NCI-H2081 treated with DMSO at 0.1 percent for 48 hours (cell line): ENCODE measurements at places on chromosomes 7 and 10.

GRCh38 chr7:86643561-86644281, at the start of gene GRM3:
GRM3 (plus strand) TSS chr7:86643909; CDS start chr7:86765146, 121,237 bp downstream.
- DNase-seq: no peak

GRCh38 chr10:69936091-69936490, 116.6 kb upstream of the MACROH2A2 start:
- no peak for DNase-seq

DNA sequence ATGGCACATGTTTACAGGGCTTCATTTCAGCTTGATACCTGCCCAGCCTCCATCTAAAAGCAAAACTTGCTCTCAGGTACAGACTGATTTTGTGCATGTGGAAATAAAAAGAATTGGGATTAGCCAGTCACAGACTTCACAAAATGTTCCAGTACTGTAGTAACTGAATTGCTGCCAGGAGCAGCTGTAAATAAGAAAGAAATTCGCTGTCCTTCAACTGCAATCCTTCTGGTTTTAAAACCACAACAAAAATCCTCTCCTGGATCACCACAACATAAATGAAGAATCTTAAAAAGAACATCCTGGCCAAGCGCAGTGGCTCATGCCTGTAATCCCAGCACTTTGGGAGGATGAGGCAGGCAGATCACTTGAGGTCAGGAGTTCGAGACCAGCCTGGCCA, 3.9 kb upstream of the MIOS start:
- DNase-seq: no peak

DNA sequence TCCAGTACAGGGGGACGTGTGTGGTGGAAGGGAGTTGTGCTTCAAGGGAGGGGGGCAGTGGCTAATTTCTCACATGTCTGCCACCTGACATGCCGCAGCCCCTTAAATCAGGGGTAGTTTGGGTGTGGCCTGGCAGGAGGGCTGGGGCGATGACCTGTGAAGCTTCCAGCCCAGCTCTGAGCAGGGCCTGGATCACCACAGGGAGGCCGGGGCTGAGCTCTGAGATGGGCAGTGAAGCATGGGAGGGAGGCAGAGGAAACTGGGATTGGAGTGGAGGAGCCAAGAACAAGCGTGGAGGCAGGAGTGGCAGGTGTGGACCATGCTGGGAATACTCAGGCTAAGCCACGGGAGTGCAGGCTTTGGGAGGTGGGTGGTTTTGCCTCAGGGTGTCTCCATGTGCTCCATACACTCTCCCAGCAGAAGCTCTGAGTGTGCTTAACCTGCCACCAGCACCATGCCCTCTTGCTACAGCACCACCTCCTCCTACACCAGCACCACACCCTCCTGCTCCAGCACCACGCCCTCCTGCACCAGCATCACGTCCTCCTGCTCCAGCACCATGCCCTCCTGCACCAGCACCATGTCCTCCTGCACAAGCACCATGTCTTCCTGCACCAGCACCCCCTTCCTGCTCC, 99.3 kb upstream of the SHH start:
- no peak for DNase-seq

DNA sequence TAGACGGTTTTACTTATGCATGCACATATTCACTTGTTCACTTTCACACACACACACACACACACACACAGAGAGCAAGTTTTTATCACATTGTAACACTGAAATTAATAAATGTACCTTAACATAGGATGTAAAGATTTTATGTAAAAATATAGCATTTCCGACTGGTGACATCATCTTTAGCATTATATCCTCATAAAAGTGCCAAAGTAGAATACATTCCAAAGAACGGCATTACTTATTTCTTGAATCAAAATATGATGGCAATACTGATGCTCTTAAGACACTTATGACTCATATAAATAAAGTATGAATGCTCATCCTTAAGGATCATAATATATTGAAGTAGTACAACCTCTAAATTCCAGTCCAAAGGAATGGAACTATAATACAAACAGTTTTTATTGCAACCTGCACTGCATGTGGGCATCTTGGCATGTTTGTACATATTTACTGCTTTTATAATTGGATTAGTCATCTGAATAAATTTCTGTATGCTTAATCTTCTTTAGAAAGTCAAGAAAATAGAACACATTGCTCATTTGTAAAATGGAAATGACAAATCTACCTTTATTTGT, 290.0 kb upstream of the SEMA3A start:
- no peak for DNase-seq

DNA sequence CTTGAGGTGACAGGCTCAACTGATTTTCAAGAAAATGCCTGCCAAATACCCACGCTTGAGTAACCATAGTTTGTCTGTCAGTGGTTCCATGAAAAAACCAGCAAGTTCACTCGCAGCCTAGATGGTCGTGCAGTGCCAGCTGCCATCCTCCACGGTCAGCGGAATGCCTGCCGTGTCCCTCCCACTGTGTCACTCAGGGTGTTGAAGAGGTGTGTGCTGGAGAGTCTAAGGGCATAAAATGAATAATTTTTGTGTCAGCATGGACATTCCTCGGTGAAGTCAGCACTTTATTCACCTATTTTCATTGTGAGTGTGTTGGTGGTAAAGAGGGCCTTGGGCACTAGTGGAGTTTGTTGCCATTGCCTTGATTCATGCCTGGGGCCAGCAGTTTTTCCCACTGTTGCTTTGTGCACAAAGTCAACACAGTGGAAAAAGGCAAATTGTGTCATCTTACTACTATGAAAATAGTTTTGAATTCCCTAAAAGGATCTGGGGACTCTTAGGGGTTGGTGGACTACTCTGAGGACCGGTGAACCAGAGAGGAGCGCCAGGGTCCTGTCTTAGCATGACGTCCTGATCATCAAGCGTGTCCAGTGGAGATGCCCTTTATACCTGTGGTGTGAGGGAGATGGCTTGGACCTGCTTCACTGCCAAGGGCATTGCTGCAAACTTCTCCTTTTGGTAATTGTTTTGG, 17.6 kb downstream of the MINDY4 start:
- DNase-seq: no peak

GRCh38 chr10:61621605-61622051, 41.1 kb upstream of the CABCOCO1 start:
- peak; percentile 68 for DNase-seq

DNA sequence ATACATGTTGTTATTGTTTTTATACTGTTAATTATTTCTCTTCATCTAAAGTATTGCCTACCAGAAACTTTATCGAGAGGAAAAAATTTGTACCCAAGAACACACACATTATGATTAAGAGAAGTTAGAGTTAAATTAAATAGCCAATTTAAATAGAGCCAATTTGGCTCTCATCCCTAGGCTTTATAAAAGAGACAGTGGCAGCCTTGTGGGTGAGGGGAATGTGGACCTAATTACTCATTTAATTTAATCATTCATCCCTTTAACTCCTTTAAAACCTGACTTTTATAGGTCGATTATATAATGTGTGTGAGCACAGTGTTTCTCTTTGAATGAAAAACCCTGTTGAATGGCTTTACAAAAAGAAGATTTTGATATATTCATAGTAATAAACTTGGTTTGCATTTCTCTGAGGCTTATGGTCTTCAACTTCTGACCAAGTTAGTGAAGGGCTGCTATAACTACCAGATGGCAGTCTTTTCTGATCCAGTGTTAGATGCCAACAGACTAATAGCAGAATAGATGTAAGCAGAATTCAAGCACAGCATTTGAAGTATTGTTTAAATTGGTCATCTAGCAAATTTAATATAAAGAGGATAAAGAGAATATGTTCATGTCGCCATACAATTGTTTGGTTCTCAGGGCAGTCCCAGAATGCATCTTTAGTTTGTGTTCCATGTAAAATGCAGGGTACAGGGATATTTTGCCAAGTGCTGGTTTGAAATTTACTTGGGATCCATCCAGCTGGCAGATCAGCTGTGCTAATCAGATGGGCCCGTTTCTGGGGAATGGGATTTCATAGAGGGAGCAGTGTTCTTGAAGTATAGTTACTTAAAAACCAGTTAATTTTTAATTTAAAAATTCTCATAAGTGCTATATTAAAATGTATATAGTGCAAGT, 25.3 kb downstream of the ADD3 start:
- DNase-seq: no peak

DNA sequence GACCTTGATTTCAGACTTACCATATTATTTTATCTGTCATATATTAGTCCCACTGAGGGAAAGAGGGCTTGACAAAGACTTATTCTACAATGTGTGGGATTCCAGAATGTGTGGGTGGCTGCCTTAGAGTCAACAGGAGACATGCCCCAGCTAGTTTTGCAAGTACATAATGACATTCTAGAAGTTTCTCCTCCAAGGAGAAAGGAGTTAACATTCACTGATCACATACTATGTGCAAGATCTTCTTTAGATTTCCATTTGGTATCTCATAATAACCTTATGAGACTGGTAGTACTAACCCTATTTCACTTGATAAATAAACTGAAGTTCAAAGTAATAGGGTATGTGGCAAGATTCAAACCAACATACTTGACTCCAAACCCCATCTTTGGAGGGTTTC, 25.2 kb downstream of the IRF5 start:
- DNase-seq: no peak

GRCh38 chr7:142807855-142808460, 37.2 kb downstream of the PRSS2 start:
- no peak for DNase-seq

- DNase-seq: no peak
Measured at GRCh38 chr7:17493446-17493845, 195.0 kb downstream of the AHR start.

DNA sequence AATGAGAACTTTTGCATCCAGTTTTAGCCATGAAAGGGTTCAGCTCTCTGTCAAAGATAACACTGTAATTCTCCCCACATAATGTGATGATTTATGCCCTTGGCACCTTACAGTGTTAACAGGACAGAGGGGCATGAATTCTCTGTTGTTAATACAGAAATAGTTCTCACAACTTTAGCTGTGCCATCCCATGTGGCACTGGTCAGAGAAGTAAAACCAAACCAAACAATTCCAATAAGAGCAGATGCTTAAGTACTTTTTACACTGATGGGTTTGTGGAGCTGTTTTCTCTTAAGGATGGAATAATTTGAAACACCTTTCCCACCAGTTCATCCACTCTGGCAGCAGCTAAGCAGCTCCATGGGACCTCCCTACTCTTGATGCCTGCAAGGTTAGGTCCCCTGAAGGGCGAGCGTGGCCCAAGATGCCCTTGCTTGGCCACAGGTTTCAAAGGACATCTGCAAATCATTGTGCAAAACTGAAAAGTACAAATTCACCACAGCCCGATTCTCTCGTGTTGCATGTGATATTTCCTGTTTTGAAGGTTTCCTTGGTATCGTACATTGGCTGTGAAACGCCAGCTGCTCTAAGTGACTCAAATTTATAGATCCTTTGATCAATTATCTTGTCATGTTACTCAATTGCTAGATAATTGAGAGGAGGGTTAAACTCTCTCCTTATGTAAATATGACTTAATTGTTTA, 82.5 kb upstream of the CREB5 start:
- peak; percentile 72 for DNase-seq

DNA sequence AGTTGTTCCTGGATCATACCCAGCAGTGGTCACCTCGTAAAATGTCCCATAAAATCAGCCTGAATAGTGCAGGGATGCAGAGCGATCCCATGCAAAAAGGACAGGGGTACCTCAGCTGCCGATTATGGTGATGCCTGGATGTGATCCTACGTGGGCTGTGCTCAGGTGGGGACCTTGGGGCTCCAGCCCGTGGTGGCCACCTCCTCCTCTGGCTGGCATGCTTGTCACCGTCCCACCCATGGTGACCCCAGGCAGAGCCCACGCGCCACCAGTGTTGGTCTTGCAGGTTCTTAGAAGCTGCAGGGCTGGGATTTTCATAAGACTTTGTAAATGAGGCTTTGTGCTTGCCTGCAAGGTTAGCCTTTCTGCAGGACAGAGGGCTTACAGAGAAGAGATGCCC, 97.2 kb downstream of the GLRX3 start:
- no peak for DNase-seq

- DNase-seq: no peak
Measured at GRCh38 chr10:44567471-44567870, 182.6 kb upstream of the CXCL12 start.

GRCh38 chr10:18554479-18554878, 96.9 kb downstream of the NSUN6 start:
- DNase-seq: no peak
